ENCODE measurements at places on chromosomes 7 and 10. TPM values are rescaled to one million over a fixed set of nuclear protein-coding genes. Genes with fewer than 3 reads are reported as not detected.

The FAM221A gene
- total RNA-seq = 4.3 TPM

The FKBP6 gene
- not detected for total RNA-seq

The RGS10 gene
- total RNA-seq = 14.5 TPM

The POM121C gene
- 54.7 TPM for total RNA-seq

The RADIL gene
- 3.2 TPM for total RNA-seq

The ANXA11 gene
- 137 TPM for total RNA-seq

The ZNF727 gene
- 14.9 TPM for total RNA-seq

GRCh38 chr7:49611951-49612350 is 161.5 kb upstream of the VWC2 start:
- H3K27ac ChIP-seq = no peak overlapping the region
- no peaks in the 10 kb centered on the region for H3K4me1 ChIP-seq
- no peak overlapping the region for H3K4me3 ChIP-seq

DNA sequence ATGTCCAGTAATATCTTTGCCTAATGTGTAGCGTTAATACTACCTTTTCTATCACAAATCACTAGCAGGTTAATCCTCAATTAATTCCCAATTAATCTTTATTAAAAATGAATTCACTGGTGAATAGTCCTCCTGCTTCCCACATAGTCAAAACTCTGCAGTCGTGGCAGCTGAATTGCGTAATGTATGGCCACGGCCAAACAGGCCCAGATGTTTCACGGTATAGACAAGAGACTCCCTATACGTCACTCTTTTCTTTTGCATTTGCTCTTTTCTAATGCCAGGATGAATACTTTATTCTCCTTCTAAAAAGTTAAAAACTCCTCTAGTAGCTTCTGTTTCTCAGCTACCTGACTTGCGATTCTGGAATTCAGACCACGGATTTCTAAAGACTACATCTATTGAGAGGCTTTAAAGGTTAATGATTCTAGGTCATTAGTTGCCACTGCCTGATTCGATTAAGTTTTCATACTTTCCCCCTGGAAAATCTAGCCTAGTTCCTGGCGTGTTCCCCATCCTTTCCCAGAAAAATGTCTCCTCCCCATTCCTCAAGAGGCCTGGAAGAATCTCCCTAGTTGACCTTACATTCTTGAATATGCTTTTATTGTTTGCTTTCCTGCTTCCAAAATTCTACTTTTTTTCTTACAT is 16.9 kb downstream of the MEOX2 start:
- H3K4me3 ChIP-seq = no peak overlapping the region
- no peak overlapping the region for H3K27ac ChIP-seq
- H3K36me3 ChIP-seq = no peaks in the 10 kb centered on the region

DNA sequence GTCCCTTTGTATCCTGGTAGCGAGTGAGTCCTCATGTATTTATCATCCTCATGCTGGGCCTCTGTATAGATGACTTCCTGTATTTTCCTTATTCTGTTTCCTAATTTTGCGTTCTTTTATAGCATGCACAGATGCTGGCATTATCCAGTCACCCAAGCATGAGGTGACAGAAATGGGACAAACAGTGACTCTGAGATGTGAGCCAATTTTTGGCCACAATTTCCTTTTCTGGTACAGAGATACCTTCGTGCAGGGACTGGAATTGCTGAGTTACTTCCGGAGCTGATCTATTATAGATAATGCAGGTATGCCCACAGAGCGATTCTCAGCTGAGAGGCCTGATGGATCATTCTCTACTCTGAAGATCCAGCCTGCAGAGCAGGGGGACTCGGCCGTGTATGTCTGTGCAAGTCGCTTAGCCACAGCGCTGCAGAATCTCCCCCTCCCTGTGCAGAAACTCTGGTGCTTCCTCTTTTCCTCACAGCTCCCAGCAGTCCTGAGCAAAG is 183.1 kb upstream of the PRSS58 start:
- no peaks in the 10 kb centered on the region for H3K36me3 ChIP-seq
- H3K27me3 ChIP-seq = no peaks in the 10 kb centered on the region
- no peak overlapping the region for H3K27ac ChIP-seq
- H3K4me1 ChIP-seq = no peaks in the 10 kb centered on the region

DNA sequence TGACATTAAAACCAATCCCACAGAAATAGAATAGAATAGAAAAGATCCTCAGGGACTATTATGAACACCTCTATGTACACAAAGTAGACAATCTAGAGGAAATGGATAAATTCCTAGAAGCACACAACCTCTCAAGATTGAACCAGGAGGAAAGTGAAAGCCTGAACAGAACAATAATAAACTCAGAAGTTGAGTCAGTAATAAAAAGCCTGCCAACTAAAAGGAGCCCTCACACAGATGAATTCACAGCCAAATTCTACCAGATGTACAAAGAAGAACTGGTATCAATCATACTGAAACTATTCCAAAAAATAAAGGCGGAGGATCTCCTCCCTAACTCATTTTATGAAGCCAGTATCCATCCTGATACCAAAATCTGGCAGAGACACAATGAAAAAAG is 220.3 kb upstream of the HPS1 start:
- H3K4me1 ChIP-seq = no peaks in the 10 kb centered on the region
- DNase-seq = no peak
- no peak overlapping the region for H3K27ac ChIP-seq
- H3K36me3 ChIP-seq = no peaks in the 10 kb centered on the region

DNA sequence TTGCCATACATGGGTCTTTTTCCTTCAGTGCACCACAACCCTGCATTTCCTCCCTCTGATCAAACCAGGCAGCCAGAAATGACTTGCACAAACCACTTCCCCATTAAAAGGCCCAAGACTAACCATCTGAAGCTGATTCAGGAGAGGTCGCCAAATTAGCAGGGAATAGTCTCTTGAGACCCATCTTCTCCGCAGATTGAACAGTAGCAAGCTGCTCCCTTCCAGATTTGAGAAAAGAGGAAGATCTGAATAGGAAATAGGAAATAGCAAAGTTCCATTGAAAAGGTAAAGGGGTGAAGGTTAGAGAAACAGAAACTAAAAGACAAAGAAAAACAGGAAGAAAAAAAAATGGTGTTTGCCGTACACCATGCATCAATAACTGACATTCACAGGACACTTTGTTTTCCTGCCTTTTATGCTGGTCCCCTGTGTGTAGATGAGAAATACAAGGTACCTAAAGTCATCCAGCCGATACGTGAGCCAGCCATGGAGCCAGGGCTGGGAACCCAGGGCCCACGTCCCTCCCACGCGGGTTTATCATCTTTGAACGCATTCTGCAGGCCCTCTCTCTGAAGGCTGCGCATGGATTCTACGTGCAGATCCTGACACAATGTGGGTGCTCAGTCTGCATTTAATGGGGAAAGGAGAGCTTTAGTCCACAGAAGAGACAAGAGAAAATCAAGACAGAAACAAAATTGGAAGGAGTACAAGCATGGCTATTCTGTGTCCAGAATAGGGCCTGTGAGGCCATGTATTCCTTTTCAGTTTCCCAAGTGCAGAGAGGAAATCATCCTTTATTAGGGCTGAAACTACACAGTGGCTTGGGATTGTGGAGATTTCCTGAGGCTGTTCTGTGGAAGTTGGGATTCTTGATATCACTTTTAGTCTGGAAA is 268.4 kb upstream of the NPVF start:
- H3K4me1 ChIP-seq = peaks cover 23% of the 10 kb centered on the region
- H3K27ac ChIP-seq = peak overlapping the region; percentile 5
- no peaks in the 10 kb centered on the region for H3K36me3 ChIP-seq
- no peaks in the 10 kb centered on the region for H3K27me3 ChIP-seq
- no peak for DNase-seq
- no peak overlapping the region for H3K4me3 ChIP-seq

DNA sequence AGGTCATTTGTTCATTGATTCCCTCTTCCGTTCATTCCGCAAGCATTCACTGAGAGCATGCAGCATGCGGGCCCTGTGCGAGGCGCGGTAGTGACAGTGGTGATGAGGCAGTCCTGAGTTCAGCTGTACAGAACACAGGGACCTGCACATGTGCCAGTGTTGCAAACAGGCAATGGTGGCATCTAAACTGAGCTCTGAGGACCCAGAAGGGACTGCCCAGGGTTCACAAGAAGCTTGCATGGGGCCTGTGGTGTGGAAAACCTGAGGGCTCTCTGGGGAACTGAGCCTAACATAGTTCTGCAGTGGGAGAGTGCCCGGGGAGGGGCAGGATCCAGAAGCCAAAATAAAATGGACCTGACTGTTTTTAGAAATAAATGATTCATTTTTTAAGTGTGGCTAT is 13.2 kb downstream of the ZNF488 start:
- no peak overlapping the region for H3K27ac ChIP-seq
- no peaks in the 10 kb centered on the region for H3K36me3 ChIP-seq
- no peaks in the 10 kb centered on the region for H3K4me1 ChIP-seq
- no peak for DNase-seq

GRCh38 chr7:87003872-87004798 is 55.3 kb downstream of the ELAPOR2 start:
- no peak overlapping the region for H3K27ac ChIP-seq
- no peaks in the 10 kb centered on the region for H3K27me3 ChIP-seq
- no peak for DNase-seq

- H3K4me3 ChIP-seq = no peak overlapping the region
- no peak overlapping the region for H3K27ac ChIP-seq
- H3K4me1 ChIP-seq = peaks cover 5% of the 10 kb centered on the region
- DNase-seq = no peak
- H3K36me3 ChIP-seq = no peaks in the 10 kb centered on the region
- H3K27me3 ChIP-seq = no peaks in the 10 kb centered on the region
Observed at GRCh38 chr7:96315125-96315512, 6.8 kb downstream of the SLC25A13 start.

DNA sequence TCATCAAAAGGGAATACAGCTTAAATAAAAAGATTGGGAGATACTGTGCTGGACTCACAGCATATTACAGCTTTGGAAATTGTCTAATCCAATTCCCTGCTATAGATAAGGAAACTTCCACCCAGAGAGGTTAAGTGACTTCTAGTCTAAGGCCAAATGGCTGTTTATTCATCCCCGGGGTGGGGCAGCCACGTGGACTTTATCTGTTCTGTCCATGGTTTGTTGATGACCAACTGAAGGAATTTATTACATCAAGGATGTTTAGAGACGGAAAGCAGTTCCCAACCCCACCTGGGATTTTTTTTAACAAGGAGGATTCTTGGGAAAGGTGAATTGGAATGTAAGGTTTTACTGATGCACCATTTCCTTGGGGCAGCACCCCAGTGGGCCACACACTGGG is 88.6 kb downstream of the ATXN7L1 start:
- no peak for DNase-seq
- H3K4me3 ChIP-seq = no peak overlapping the region
- H3K36me3 ChIP-seq = no peaks in the 10 kb centered on the region
- no peak overlapping the region for H3K27ac ChIP-seq

- H3K4me3 ChIP-seq = no peak overlapping the region
- DNase-seq = no peak
- no peaks in the 10 kb centered on the region for H3K4me1 ChIP-seq
- no peaks in the 10 kb centered on the region for H3K36me3 ChIP-seq
- no peak overlapping the region for H3K27ac ChIP-seq
- H3K27me3 ChIP-seq = no peaks in the 10 kb centered on the region
Observed at GRCh38 chr10:30662814-30663213, 33.3 kb upstream of the LYZL2 start.

DNA sequence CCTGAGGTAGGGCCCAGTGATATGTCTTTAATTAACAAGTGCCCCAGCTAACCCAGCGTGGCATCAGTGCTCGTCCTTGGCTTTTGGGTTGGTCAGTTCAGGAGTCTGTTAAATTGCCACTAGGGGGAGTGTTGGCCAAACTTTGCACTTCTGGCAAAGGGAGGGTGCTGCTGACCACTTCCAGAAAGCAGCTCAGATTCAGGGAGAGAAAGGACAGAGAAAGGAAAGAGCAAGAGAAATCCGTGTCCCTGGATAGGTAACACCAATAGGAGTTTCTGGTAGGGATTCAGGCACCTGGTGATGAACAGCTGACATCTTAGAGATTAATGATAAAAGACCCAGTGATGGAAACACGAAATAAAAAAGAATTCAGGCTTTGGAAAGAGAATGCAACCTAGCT is 243.1 kb upstream of the AOAH start:
- no peak overlapping the region for H3K27ac ChIP-seq
- no peaks in the 10 kb centered on the region for H3K27me3 ChIP-seq
- no peak overlapping the region for H3K4me3 ChIP-seq
- no peaks in the 10 kb centered on the region for H3K4me1 ChIP-seq
- no peaks in the 10 kb centered on the region for H3K36me3 ChIP-seq

- H3K4me1 ChIP-seq = no peaks in the 10 kb centered on the region
- H3K27ac ChIP-seq = no peak overlapping the region
- H3K36me3 ChIP-seq = no peaks in the 10 kb centered on the region
- H3K4me3 ChIP-seq = no peak overlapping the region
- no peak for DNase-seq
Observed at GRCh38 chr10:122962405-122962804, 8.4 kb upstream of the C10orf88 start.

DNA sequence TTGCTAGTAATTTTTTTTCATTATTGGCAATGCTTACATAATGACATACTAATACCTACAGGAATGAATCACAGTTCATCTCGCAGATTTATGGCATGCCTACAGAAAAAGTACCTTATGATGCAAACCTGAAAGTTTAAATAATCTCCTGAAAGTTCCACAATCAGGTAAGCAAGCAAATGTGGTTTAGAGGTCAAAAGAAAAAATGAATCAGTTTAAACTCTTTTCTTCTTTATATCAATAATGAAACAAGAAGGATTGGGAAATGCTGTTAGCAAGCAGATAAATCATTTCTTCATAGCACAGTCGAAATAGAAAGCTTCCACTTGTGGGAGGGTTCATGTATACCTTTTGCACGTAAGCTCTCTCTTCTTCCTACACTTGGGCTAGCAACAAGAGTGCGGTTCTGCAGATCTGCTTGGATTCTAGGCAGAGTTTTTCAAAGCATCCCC is 53.7 kb upstream of the MTPN start:
- no peak overlapping the region for H3K4me3 ChIP-seq
- H3K36me3 ChIP-seq = no peaks in the 10 kb centered on the region
- no peaks in the 10 kb centered on the region for H3K27me3 ChIP-seq
- no peak for DNase-seq

DNA sequence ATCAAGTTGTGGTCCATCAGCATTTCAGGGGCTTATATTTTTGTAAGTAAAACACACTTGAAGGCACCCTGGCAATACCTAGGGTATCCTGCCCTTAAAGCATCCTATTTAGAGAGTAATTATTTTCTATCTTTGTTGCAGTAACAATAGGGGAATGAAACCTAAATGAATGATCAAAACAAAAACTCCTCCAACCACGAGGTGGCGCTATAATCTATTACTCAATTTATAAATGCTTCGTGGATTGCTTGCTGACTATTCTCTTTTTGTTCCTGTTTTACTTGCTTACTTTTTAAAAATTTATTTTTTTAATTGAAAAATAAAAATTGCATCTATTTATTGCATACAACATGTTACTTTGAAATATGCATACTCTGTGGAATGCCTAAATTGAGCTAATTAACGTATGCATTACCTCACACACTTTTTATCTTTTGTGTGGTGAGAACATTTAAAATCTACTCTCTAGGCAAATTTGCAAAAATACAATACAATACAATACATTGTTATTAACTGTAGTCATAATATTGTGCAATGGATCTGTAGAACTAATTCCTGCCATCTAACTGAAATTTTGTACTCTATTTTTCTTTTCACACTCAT is 147.7 kb upstream of the BMPER start:
- no peaks in the 10 kb centered on the region for H3K27me3 ChIP-seq
- H3K4me1 ChIP-seq = peaks cover 3% of the 10 kb centered on the region
- no peaks in the 10 kb centered on the region for H3K36me3 ChIP-seq
- DNase-seq = peak; percentile 52

- H3K4me3 ChIP-seq = no peak overlapping the region
- H3K4me1 ChIP-seq = peaks cover 2% of the 10 kb centered on the region
- no peak overlapping the region for H3K27ac ChIP-seq
- DNase-seq = no peak
- H3K27me3 ChIP-seq = no peaks in the 10 kb centered on the region
Observed at GRCh38 chr10:4830551-4830950, 4.5 kb downstream of the AKR1E2 start.

Data from ovary (tissue), 10 donors.